ENCODE measurements at places on chromosomes 3 and 15.
A peak's percentile ranks its signal among the peaks of the same experiment; 100 is the strongest.

GRCh38 chr15:74291101-74292071, 55.3 kb downstream of the CCDC33 start:
- peak; percentile 86 for DNase-seq

DNA sequence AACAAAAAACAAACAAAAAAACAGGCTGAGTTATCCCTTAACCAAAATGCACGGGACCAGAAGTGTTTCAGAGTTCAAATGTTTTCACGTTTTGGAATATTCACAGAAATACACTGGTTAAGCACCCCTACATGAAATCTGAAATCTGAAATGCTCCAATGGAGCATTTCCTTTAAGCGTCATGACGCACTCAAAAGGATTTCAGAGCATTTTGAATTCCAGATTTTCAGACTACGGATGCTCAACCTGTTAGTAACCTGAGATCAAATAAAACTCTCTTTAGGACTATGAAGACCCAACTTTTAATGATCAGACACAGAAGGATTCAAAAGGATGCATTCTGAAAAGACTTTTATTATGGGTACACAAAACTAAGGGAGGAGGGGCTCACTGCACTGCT, 9.6 kb downstream of the CLPX start:
- DNase-seq, result no peak

DNA sequence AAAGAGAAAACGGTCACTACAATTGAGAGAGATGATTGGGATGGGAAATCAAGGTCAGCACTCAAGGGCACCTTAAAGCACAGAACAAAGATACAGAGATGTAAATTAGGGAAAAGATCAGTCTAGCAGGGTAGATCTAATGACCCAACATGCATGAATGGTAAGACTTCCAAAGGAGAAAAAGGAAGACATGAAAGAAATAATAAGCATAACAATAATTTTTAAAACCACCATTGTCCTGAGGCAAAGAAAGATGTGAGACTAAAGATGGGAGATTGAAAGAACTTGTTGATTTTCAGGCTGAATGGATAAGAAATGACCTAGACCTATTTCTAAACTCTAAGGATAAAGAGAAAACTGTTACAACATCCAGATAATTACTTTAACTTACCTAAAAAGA, 34.8 kb upstream of the AMOTL2 start:
- DNase-seq, result no peak

DNA sequence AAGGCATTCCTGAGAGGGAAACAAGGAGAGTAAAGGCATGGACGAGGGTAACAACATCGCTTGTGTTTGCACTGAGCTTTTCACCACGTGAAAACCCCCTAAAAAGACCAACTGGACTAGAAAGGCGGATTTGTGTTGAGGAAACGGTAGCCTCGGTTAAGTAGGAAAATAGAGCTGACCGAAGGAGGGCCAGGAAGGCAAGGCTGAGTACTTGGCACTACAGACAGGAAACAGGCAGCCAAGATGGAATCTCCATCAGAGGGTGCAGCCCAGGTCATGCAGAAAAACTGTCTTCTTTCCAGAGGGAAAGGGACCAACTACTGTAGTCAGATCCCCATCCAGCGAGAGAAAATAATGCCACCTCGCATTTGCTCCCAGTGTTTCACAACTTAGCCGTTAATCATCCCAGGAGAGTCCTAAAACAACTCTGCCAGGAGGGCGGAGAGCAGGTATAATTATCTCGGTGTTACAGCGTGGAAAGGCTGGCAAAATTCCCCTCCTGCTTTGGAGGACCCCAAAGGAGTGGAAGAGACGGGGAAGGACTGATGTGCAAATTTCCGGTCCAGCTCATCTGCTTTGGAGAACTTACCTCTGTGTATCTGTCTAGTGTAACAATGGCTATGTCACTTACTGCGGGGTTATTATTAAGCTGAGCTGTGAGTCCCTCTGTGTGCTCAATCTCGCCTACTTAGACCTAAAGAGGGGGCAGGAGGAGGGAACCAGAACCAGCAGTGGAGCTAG, 77.2 kb downstream of the MYO1E start:
- DNase-seq, result no peak

GRCh38 chr3:143098032-143098764, 21.4 kb upstream of the CHST2 start:
- DNase-seq, result no peak

All from renal pelvis (tissue), 12 donors.